Effector memory CD8-positive, alpha-beta T cell (primary cell): ENCODE measurements at places on chromosomes 4 and X.

DNA sequence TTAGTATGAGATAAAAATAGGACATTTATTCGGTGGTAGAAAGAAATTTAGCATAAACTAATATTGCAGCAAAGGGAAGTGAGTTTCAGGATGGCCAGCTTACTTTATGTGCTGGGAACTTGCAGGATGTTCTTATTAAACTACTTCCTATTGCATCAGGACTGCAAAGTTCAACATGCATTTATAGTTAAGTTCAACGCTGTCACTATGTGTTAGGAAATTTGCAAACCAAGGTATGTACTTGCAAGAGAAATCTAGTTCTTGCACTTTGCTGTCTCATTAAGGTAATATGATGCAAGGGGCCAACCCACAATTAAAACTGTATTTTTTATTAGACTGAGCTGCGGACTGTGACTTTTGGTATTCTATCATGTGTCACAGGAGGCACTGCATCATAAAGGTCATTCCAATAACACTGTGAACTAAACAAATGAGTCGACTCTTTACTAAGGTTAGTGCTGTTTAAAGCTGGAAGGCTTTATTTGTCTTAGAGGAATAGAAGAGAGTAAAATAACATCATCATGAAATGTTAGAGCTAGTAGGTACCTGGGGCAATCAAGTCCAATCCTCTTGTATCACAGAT, 1525.7 kb upstream of the TENM3 start:
- DNase-seq: no peak

GRCh38 chr4:114677346-114677979, 78.9 kb downstream of the UGT8 start:
- DNase-seq: no peak

DNA sequence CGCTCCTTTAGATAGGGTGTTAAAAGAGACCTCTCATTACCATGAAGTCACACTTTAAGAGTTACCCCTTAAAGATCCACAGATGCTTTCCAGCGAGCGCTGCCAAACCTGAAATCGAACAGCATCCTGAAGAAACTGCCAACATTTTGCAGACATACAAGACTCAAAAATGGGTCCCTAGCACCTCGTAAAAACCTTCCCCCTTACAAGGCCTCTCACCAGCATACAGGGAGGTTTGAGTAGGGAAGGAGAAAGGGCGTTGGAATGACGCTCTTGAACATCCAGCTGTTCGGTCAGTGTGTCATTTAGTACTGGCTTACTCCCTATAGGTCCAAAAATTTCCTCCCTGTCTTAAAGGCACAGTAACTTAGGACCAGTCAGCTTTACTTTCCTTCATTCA, 45.3 kb upstream of the PGRMC1 start:
- DNase-seq: no peak

DNA sequence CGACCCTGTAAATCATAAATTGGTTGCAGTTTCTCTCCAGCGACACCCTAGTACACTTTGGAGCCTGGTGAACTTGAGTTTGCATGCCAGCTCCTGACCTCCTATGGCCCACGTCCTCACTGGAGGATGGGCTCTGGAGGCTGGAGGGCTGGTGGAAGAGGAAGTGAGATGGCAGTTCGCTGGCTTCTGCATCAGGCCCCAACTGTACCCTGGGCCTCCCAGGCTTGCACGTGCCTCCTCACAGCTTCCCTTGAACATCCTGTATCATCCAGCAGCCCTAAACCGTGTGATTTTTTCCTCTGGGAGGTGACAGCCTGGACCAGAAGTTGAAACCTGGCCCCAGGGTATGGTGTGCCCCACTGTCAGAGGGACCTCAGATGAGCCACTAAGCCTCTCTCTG, 78.5 kb downstream of the HTRA3 start:
- no peak for DNase-seq

- no peak for DNase-seq
Measured at GRCh38 chr4:147616849-147617172, 386 bp upstream of the TMEM184C start.

DNA sequence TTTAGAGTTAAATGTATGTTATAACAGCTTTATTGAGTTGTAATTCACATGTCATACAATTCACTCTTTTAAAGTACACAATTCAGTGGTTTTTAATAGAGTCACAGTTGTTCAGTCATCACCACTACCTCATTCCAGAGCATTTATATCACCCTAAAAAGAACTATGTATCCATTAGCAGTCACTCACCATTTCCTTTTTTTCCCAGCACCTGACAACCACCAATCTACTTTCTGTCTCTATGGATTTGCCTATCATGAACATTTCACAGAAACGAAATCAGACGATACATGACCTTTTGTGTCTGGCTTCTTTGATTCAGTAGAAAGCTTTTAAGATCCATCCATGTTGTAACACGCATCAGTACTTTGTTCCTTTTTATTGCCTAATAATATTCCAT, 52.9 kb upstream of the FRAS1 start:
- no peak for DNase-seq

GRCh38 chrX:3230496-3230895, 116.0 kb downstream of the MXRA5 start:
- DNase-seq: no peak

GRCh38 chrX:36357855-36358254, 438.3 kb downstream of the CFAP47 start:
- no peak for DNase-seq

DNA sequence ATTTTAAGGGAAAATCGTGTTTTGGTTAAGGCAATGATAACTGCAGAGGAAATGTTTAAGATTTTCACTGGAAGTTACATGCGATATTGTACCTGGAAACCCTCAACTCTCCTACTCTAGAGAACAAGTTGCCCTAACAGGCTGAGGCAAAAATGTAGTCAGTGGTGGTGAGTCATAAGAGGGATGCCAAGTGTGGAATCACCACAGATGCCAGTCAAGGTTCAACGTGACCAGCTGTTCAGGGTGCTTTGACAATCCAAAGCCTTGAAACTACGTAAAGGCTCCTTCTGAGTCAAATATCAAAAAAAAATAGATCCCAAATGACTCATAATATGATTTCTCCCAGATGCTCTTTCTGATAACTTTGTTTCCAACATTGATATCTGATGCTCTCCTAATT, 77.9 kb upstream of the AFF2 start:
- DNase-seq: no peak

GRCh38 chr4:141977433-141977832, 341.1 kb downstream of the IL15 start:
- no peak for DNase-seq

GRCh38 chr4:145734031-145734430, 54.1 kb downstream of the C4orf51 start:
- DNase-seq: no peak

DNA sequence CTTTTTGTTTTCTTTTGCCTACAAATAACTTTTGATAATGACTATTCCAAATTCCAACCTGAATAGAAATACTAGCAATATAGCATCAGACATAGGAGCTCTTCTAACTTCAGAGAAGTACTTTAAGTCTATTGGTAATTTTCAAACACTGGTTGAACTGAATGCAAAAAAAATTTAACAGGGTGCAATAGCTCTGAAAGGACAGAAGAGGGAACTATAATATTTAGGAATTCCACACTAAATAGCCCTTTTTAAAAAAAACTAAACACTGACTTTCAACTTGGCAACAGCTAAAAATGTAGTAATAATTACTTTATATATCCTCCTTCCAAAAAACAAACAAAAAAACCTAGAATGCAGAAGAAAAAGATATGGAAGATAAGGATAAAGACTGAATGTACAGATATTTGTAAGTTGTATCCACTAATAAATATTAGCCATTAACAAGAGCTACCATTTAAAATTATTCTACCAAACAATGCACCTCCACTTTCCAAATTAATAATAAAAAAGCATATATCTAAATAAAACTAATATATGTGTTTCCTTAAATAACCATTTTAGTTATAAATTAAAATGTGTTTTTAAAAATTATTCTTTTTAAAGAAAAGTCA, 81.4 kb downstream of the FBXW7 start:
- no peak for DNase-seq

DNA sequence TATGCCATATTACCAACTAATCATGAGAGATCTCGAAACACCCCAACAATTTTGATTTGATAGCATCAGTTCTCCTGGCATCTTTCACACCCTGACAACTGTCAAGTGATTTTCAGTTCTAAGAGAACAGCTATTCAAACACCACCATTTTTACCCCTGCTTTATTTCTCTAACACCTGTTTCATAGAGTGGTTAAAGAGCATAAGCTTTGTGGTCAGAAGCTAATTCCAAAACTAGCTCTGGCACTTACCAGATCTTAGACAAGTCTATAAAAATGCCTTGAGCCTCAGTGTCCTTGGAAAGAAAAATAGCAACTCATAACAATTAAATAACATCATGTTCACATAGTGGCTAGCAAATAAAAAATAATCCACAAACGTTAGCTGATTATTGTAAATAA, 17.9 kb downstream of the PPA2 start:
- DNase-seq: no peak

DNA sequence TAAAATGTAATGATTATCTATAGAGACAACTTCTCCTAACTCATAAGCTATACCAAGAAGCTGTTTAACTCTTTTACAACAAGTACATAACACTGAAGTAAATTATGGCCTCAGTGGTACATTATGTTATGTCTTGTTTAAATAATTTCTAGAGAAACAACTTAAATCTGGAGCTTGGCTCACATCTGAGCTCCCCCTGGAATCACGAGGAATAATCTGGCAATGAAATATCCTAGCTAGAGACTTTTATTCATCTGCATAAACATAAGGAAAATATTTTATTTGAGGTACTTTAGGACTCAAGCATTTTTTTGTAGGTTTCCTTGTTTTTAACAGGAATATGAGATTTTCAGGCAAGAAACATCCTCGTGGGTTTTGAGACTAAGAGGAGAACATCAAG, 354.7 kb upstream of the SLC7A11 start:
- no peak for DNase-seq

DNA sequence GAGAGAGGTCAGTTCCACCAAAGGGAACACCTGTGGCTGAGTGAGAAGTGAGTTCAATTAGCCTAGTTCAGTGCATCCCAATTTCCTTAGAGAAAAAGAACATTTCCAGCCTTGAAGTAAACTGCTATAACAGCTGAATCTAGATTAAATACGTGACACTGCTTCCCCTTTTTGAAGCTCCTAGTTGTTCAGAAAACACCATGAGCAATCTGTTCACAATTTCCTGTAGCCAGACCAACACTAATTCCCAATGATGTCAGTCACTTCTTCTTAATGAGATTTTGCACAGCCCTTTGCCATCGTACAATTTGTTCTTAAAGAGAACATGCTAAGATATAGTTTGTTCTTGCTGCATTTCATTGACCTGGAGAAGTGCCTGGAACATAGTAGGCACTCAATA, 144.6 kb upstream of the EDNRA start:
- no peak for DNase-seq

- no peak for DNase-seq
Measured at GRCh38 chr4:138894709-138895108, 120.9 kb upstream of the NOCT start.

- DNase-seq: no peak
Measured at GRCh38 chrX:103414561-103414960, 38.2 kb downstream of the BEX3 start.
